Activated CD4-positive, alpha-beta T cell treated with anti-CD3 and anti-CD28 coated beads for 4 hours (primary cell): ENCODE measurements at places on chromosomes 5 and 9.

GRCh38 chr5:178271726-178272479 lies 39.3 kb upstream of the PHYKPL start:
- DNase-seq, result no peak

GRCh38 chr5:170523142-170523551 lies 19.3 kb downstream of the KCNIP1 start:
- no peak for DNase-seq

GRCh38 chr9:665296-665695 lies 176.2 kb upstream of the DMRT1 start:
- DNase-seq, result no peak

DNA sequence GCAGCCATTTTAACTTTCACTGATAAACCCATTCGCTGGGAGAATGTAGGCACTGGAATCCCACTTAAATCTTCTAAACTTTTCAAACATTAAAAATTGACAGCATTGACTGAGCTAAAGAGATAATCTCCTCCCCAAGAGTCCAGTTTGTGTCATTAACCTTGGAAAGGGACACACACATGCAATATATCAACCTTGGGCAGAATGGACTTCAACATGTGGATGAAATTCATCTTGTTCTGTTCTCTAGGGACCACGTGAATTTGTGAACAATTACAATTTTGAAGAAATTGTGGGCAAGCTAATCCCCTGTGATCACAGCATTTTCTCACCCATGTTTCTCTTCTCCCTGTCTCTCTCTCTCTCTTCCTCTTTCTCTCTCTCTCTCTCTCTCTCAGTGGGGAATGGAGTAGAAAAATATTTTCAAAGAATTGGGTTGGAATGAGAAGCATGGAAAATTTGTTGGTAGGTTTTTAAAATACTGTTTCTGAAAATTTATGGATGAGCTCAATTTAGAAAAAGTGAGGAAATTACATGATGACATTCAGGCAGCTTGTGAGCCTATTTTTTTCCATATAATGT lies 553.7 kb downstream of the EBF1 start:
- DNase-seq, result no peak

GRCh38 chr5:56464935-56465768 lies 232.0 kb upstream of the ANKRD55 start:
- no peak for DNase-seq

DNA sequence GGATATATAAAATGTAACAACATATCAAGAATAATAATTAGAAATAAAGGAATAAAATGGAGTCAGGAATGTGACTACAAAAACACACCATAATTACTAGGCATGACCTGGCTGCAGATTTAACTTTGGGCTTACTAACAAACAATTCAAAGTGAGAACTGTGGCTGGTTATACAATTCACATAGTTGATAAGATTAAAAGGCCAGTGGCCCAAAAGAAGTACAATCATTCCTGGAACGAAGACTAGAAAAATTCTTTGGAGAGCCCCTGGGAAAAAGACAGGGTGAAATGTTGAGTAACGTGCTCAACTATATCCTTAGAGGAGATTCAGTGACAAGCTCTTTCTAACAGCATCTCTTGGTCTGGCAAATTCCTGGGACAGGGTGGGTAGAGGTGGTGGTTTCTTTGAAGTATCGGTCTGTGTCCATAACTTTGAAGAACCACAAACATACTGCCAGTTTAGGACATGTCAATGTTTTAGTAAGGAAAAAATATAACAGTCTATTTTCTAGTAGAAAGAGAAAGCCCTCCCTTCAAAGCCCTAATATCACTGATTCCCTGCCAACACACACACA lies 75.0 kb upstream of the IL6ST start:
- no peak for DNase-seq

DNA sequence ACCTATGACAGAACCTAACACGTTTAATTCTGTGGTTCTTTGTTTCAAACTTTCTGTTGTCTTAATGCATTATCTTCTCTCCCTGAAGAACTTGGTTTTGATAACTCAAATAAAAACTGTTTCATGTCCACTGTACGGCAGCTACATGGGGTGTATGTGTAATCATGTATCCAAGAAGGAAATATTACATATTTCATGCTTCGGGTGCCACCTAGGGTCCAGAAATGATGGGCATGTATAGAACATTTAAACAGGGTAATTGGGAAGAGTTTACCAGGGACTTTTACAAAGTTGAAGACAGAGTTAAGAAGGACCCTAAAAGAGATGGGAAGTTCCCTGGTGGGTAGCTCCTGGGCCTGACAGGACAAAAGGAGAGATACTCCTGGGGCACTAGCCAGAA lies 291.3 kb downstream of the FBXL7 start:
- no peak for DNase-seq

GRCh38 chr5:123987956-123988355 lies 476.0 kb downstream of the CSNK1G3 start:
- no peak for DNase-seq

- no peak for DNase-seq
Observed at GRCh38 chr9:109115931-109116526, 3.7 kb downstream of the TMEM245 start.

GRCh38 chr9:134551644-134552348 lies 89.8 kb upstream of the COL5A1 start:
- no peak for DNase-seq

- DNase-seq, result no peak
Observed at GRCh38 chr5:68843624-68844364, 250.0 kb upstream of the SLC30A5 start.

- DNase-seq, result no peak
Observed at GRCh38 chr5:85681871-85682270, 935.9 kb upstream of the COX7C start.

GRCh38 chr5:42879291-42879690 lies 67.6 kb upstream of the SELENOP start:
- no peak for DNase-seq

DNA sequence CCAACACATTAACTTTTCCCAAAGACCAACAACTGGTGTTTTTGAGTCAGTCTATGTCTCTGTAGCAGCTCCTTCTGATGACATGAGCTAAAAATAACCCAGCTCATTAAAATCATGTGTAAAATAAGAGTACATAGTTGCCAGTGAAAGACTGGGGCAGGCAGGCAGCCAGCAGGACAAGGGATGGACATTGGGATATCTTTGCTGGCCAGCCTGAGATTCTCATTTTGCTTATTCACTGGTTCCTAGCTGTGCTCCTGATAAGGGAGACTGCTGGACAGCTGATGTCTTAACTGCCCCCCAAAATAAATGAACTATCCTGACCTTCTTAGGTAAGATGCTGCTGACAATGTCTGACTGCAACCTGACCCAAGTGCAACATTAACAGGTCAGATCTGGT lies 33.9 kb downstream of the EPB41L4B start:
- DNase-seq, result no peak

GRCh38 chr5:139277171-139277570 lies 16.4 kb upstream of the MATR3 start:
- no peak for DNase-seq

DNA sequence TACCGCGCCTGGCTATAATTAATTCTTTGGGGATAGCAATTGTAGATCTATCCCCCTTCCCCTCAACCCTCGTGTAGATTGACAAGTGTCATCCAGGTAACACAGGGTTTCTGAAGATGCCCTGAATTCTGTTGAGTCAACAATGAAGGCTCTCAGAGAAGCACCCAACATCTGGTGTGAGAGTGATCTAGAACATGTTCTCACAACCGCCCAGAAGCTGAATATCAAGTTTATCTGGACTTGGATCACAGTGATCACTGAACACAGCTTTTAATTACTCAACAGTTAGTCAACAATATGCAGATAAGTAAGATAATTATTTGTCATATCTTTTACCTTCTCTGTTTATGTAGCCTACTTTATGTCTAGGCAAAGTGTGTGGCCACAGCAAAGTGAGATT lies 204.2 kb upstream of the RGMB start:
- no peak for DNase-seq

DNA sequence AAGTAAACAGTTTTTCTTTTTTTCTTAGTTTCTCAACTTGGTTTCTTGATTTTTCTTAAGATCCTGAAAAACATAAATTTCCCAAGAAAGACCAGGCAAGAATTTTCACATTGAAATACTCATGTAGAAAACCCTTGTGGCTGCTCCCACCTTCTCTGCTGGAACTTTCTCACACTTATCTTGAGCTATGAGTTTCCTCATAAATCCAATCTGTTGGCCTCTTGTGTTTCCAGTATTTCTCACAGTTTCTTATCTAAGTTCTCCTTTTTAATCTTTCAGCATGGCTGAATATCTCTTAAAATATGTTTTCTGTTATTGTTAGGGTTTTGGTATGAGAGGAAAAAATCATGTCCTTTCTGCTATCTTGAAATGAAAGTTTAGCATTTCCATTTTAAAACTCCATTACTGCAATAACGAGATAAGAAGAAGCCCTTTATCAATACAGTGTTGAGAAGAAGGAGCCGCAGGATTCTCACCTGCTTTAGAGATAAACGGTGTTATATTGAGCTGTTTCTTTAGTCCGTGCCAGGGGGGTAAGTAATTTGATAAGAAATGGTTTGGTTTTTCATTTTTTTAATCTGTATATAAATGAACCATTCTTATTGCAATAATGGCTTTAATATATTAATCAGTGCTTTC lies 89.3 kb downstream of the ALDH1A1 start:
- DNase-seq, result no peak

- no peak for DNase-seq
Observed at GRCh38 chr5:88594441-88594840, 288.5 kb downstream of the MEF2C start.

DNA sequence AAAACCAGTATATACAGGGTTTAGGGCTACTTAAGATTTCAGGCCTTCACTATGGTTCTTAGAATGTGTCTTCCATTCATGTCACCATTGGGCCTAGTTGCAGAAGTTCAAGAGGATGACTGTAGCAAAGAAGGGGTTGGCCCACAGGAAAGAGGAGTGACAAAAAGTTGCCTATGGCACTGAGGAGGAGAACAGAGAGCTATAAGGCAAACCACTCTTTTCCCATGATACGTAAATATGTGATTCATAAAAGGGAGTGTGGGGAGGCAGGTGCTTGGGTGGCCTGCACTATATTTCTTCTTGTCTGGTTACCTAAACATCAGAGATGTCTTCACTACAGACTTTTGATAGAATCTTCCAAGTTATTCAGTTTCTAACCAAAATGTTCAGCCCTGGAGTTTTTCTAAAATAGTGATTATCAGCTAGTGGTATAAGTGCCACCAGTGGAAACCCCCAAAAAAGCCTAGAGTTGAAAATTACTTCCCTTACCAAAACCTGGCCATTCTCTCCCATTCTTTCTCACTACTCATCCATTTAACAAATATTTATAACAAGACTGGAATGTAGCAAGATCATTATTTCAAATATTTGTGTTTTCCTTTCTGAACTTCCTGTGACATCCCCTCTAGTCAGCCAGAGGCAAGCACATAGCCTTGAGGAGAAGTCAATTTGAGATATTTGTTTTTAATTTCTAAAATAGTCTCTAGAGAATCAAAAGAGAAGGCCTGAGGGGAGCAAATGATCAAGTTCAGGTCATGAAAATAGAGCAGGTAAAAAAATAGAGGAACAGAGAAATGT lies 367.4 kb downstream of the EFNA5 start:
- no peak for DNase-seq

DNA sequence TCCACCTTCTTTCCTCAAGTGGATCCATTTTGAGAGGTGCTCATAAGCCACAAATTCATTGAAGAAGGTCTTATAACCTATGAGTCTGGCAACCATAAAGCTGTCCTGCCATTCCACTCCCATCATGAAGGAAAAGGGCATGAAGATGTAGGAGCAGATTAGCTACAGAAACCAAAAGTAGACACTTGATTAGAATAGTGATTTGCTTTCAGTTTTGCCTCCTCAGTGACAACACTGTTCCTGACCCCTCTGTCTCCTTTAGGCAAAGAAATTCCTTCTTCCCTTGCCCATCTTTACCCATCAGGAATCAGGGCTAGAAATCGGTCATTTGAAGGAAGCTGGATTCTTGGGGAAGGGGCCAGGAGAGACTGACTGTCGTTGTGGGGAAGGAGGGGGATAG lies 55.2 kb downstream of the SLC28A3 start:
- no peak for DNase-seq

GRCh38 chr9:130981002-130981755 lies 27.8 kb upstream of the LAMC3 start:
- no peak for DNase-seq

DNA sequence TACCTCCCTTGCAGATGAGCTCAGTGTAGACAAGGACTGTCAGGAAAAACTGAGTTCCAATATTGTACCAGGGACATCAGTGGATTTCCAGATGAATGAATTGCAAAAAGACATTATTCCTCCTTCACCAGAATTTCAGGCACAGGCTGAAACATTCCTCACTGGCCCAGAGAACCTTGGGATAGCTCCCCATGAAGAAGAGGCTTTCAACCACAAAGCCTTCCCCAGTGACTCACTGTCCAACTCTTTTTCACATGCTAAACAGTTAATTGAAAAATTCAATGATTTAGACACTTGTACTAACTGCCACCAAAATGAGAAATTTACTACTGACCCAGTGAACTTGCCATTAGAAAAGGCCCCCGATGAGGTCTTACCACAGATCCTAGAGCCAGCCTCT lies 144.5 kb downstream of the UNC13B start:
- DNase-seq, result no peak

GRCh38 chr5:71740015-71740753 lies 21.1 kb downstream of the CARTPT start:
- no peak for DNase-seq

- no peak for DNase-seq
Observed at GRCh38 chr9:132984202-132985070, 5.9 kb downstream of the GFI1B start.

DNA sequence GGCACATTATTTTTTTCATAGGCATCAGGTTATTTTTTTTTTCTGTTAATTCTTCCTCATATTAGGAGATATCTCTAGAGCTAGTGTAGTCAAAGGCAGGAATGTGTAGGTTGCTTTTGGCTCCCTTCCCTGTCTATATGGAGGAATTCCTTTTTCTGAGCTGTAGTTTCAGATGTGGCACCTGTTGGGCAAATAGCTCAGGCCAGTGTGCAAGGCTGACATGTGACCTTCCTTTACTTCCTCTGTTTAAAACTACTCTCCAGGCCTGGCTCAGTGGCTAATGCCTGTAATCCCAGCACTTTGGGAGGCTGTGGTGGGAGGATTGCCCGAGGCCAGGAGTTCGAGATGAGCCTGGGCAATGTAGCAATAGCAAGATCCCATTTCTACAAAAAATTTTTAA lies 40.5 kb upstream of the KIAA1958 start:
- DNase-seq, result no peak

DNA sequence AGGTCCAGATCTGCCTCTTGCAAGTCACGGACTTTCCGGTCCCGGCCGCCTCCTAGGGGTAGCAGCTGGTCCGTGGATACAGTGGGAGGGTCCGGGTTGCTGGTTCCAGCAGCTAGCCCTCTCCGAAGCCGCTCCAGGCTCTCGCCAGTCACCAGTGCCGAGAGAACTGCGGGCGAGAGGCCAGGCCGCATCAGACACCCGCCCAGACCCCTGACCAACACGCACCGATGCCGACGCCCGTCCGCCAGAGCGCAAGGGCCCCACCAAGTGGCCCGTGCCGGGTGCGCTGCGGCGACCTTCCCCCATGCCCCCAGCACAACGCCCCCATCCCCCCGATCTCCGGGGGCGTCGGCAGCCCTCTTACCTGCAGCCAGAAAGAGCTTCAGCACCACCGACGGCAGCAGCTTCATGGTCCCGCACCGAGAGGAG lies 470 bp downstream of the HBEGF start:
- DNase-seq, result peak; percentile 13
